Neural crest cell (in vitro differentiated cells): ENCODE measurements at places on chromosomes 3 and 15. TPM values are rescaled to one million over a fixed set of nuclear protein-coding genes. Genes with fewer than 3 reads are reported as not detected.
A peak's percentile ranks its signal among the peaks of the same experiment; 100 is the strongest.

- H3K27ac ChIP-seq, result no peak overlapping the region
- no peak overlapping the region for H3K4me3 ChIP-seq
- H3K4me1 ChIP-seq, result peaks cover 3% of the 10 kb centered on the region
- no peaks in the 10 kb centered on the region for H3K27me3 ChIP-seq
- H3K36me3 ChIP-seq, result no peaks in the 10 kb centered on the region
- DNase-seq, result no peak
Observed at GRCh38 chr3:179189759-179190158, 41.6 kb downstream of the PIK3CA start.

DNA sequence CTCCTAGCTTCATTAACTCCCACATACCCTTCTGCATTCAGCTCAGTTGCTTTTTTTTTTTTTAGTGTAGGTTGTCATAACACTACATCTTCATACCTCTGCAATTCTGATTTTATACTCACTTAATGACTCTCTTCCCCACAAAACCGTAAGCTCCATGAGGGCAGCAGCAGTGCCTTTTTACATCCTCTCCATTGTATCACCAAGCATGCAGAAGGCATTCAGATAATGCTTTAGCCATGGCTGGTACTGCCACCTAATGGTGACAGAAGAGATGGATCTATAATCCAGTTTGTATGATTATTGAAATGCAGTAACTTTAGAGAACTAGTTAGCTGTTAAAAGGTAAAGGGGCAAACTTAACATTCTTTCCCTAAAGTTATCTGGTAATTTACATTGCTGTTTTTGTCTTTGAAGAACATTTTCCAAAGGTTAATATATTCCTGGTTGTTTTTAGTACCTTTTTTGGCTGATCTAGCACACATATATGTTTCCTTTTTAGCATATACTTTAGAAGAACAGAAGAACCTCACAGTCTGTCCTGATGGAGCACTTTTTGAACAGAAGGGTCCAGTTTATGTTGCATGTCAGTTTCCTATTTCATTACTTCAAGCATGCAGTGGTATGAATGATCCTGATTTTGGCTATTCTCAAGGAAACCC is 36.8 kb downstream of the ATP1B3 start:
- H3K36me3 ChIP-seq, result peaks cover 40% of the 10 kb centered on the region
- peaks cover 5% of the 10 kb centered on the region for H3K4me1 ChIP-seq
- no peaks in the 10 kb centered on the region for H3K27me3 ChIP-seq
- DNase-seq, result no peak
- H3K4me3 ChIP-seq, result no peak overlapping the region

GRCh38 chr3:164371681-164372080 is 706.6 kb downstream of the SI start:
- H3K4me3 ChIP-seq, result no peak overlapping the region
- no peak for DNase-seq
- H3K27ac ChIP-seq, result no peak overlapping the region
- no peaks in the 10 kb centered on the region for H3K27me3 ChIP-seq
- no peaks in the 10 kb centered on the region for H3K36me3 ChIP-seq
- H3K4me1 ChIP-seq, result no peaks in the 10 kb centered on the region

Gene TTLL13
- total RNA-seq, result 0.19 TPM in 1 of 2 replicates, not detected in the other

DNA sequence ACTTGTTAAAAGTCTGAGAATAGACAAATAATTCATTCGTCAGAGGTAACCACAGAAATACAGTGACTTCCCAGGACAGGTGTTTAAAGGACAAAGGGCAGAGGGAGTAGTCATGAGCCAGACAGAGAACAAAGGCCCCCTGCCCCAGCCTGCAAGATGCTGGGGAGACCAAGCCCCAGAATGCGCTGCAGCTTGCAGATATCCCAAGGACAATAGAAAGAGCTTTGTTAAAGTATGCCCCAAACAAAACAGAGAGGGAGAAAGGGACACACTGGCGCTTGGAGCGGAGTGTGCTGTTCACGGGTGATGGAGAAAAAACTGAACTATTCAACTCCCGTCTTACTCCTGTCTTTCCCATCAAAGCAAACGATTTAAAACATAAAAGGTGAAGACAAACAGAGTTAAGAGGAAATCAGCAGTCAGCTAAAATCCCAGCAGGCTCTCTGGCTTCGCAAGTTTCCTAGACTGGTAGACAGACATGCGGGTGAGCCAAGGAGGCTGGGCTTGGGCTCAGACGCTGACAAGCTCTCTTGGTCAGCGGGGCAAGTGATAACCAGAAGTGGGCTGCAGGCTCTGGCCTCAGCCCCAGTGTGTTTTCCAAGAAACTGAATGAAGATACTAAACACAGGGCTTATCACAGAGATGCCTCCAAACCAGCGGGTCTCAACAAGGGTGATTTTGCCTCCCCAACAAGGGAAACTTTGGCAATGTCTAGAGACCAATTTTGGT is 130.1 kb downstream of the UACA start:
- no peaks in the 10 kb centered on the region for H3K27me3 ChIP-seq
- H3K36me3 ChIP-seq, result no peaks in the 10 kb centered on the region
- no peak for DNase-seq
- H3K4me3 ChIP-seq, result no peak overlapping the region
- peak overlapping the region; percentile 52 for H3K27ac ChIP-seq
- H3K4me1 ChIP-seq, result peaks cover 23% of the 10 kb centered on the region

Gene MESP2
- 0.36 and 0.42 TPM in 2 replicates for total RNA-seq

- H3K36me3 ChIP-seq, result peaks cover 9% of the 10 kb centered on the region
- no peaks in the 10 kb centered on the region for H3K27me3 ChIP-seq
- H3K4me1 ChIP-seq, result no peaks in the 10 kb centered on the region
- no peak overlapping the region for H3K27ac ChIP-seq
Observed at GRCh38 chr15:44591326-44591725, 54.4 kb downstream of the EIF3J start.

- no peak overlapping the region for H3K4me3 ChIP-seq
- peaks cover 18% of the 10 kb centered on the region for H3K36me3 ChIP-seq
- H3K27me3 ChIP-seq, result no peaks in the 10 kb centered on the region
- H3K4me1 ChIP-seq, result peaks cover 29% of the 10 kb centered on the region
Observed at GRCh38 chr3:67564008-67564407, 90.4 kb downstream of the SUCLG2 start.
